Stomach (tissue), 19 donors: ENCODE measurements at places on chromosomes 3 and 15. TPM values are rescaled to one million over a fixed set of nuclear protein-coding genes. Genes with fewer than 3 reads are reported as not detected.
A peak's percentile ranks its signal among the peaks of the same experiment; 100 is the strongest.

DNA sequence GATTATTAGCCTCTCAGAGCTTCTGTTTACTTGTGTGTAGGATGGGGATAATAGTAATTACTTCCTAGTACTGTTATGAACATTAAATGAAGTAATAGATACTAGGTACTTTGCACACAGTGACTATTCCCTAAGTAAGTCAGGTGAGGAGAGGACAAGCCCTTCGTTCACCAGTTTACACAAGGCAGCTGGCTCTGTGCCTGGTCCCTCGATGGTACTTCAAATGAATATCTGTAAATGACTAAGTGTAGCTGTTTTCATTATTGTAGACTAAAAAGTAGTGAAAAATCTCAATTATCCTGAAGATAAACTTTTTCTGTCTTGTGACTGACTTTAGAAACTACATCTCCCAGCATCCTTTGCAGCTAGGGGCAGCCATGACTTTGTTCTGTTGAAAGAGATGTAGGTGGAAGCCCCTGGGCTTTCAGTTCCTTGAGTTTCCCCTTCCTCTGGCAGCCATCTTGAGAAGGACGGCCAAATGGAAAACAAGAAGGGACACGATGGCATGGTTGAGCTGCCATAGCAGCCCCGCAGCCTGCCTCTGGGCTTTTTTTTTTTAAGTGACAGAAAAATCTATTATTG, 11.7 kb upstream of the WNT7A start:
- DNase-seq: no peak

DNA sequence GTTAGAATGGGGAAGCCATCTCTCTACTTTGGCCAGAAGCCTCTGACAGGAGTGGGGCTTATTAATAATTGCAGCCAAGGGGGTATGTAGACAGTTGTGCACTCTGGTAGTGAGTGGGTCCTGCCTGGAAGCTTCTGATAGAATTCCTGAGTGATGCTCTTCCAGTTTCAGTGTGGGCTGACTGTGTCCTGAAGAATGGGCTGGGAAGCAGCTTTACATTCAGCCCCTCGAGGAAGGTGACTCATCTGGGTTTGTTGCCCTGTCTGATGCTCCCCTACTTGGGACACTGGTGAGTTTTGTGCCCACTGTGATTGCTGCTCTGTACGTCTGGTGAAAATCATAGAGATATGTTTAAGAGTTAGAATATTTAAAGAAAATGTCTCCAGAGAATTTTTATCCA, 444.7 kb upstream of the RBMS3 start:
- no peak for DNase-seq

DNA sequence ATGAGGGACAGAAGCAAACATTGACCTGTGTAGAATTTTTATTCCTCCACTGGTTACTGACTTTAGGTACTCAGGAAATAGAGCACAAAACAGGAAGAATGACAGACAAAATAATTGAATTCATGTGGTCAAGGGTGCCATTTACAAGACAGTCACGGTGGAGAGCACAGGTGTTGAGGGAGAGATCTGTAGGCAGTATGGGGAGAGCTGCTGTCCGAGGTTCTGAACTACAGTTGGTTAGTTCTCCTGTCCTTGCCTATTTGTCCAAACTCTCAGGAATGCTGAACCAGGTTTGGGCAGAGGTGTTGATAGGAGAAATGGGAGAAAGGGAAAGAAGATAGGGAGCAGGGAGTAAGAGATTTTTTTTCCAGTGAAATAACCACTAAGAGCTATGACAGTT, 178.5 kb upstream of the ZBTB20 start:
- DNase-seq: no peak

GHSR gene
- total RNA-seq: not detected

DNA sequence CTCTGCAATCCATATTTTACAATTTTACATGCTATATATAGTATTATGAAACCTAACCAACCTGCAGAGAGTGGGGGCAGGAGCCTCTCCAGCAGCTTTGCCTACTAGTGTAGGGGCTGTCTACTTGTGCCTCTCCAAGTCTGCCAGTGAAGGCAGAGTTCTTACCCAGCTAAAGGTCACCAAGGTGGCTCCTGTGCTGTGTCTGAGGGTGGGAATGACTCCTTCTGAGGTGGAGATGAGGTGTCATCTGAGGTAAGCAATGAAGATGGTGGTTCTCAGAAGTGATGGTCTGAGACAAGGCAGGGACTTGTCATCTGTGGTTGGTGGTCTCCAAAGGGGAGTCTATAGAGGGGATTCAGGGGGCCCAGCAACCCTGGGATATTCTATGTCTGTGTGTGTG, 47.5 kb downstream of the SACM1L start:
- no peak for DNase-seq

DNA sequence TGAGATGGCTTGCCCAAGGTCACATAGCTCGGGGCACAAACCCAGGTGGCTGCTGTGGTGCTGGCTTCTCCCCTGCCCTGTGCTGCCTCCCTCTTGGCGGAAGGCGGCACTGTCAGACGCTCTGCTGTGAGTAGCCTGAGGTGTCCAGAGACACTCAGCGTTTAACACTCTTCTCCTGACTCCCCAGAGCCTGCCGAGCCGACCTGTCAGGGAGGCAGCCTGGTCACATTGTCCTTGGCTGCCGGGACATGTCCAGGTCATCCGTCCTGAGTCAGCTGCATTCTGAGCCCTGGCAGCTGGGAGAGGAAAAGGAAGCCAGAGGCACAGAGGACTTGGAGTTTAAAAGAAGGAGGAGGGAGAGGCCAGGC, 4.7 kb downstream of the LMAN1L start:
- no peak for DNase-seq

- DNase-seq: no peak
Observed at GRCh38 chr3:128201158-128201755, 48.0 kb downstream of the EEFSEC start.

KNG1 gene
- total RNA-seq: not detected

DNA sequence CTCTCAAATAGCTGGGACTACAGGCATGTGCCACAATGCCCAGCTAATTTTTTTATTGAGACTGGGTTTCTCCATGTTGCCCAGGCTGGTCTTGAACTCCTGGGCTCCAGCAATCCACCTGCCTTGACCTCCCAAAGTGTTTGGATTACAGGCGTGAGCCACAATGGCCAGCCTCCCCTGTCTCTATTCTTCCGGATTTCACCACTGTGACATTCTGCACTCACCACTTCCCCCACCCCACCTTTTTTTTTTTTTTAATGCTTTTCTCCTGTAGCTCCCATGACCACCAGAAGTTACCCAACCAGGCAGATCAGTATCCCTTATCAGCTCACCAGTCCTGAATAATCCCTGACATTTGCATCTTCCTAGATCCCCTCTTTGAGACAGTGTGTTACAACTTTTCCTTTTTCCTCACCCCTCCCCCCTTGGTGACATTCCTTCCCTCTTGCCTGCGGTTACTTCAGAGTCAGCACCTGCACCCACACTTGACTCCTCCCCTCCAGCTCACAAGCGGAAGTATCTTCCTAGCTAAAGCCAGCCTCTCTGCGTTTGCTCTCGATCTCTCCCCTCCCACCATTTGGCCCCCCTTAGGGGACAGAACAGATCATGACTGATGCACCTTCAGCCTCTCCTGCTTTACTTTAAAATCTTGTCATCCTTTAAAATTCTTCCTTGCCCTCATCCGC, 13.5 kb upstream of the ZNF592 start:
- peak; percentile 75 for DNase-seq
